ENCODE measurements at places on chromosomes 7 and 10.

GRCh38 chr7:157488281-157488680 lies 151.5 kb downstream of the DNAJB6 start:
- DNase-seq: no peak

GRCh38 chr7:133646472-133647315 lies 393.8 kb downstream of the EXOC4 start:
- no peak for DNase-seq

DNA sequence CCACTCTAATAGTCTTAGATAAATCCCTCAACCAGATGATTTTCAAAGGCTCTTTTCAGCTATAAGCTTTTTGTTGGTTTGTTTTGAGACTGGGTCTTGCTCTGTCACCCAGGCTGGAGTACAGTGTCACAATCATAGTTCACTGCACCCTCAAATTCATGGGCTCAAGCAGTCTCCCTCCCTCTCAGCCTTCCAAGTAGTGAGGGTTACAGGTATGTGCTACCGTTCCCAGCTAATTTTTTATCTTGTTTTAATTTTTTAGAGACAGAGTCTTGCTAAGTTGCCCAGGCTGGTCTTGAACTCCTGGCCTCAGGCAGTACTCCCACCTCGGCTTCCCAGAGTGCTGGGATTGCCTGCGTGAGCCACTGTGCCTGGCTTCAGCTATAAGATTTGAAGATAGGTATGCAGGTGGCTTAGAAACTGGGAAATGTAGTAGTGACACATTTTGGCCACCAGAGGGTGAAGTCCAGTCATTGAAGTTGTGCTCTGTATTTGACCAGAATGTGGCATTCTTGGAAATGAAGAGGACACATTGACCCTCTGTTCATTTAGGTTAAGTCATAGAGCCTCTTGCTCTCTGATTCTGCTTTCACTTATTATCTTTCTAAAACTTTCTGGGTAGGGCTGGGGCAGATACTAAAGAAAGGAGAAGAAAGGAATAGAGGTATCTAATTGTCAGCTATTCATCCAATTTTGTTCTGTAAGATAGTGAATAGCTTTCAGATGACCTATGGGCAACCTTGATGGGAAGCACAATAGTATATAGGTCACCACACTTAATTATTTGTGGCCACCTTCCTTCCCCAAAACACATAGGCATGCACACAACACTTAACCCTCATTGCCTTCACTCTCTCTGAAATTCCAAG lies 36.0 kb downstream of the R3HCC1L start:
- DNase-seq: no peak

DNA sequence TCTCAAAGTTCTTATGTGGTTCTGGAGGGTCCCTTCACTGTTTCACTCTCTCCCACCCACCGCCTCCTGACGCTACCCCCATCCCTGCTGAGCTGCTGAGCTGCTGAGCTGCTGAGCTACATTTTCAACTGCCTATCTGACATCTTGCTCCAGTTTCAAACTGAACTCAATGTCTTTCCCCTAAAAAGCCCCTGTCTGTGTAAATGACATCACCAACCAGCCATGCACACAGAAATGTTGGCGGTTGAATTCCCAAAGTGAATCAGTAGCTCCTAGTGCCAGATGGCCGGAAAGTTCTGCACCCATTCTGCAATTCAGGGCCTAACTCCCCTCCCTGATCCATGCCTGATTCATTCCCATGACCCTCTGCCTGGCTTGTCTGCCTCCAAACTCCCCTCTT lies 71.2 kb downstream of the WNT2 start:
- no peak for DNase-seq

- no peak for DNase-seq
Measured at GRCh38 chr10:113520690-113521474, 32.0 kb upstream of the HABP2 start.

GRCh38 chr10:43239756-43240155 lies 27.1 kb downstream of the RASGEF1A start:
- no peak for DNase-seq

DNA sequence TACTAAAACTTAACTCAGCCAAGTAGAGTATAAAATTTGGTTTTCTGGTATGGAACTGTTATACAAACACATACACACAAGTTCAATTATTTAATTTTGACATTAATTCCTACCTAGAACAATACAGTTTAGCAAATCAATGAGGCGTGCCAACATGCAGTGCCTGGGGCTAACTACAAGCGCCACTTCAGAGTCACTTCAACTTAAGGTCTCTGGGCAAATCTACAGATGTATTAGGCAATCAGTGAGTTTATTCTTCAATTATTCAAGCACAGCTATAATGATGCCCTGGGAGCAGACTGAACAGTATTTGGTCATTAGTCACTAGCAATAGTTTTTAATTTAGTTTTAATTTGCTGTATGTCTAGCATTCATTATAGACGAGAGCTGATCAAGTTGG lies 51.6 kb downstream of the HIBADH start:
- no peak for DNase-seq

GRCh38 chr10:88271761-88272543 lies 311.2 kb downstream of the RNLS start:
- no peak for DNase-seq

GRCh38 chr7:39588416-39588815 lies 22.2 kb downstream of the YAE1 start:
- DNase-seq: no peak

GRCh38 chr10:132988988-132989387 lies 46.6 kb upstream of the CFAP46 start:
- DNase-seq: no peak

DNA sequence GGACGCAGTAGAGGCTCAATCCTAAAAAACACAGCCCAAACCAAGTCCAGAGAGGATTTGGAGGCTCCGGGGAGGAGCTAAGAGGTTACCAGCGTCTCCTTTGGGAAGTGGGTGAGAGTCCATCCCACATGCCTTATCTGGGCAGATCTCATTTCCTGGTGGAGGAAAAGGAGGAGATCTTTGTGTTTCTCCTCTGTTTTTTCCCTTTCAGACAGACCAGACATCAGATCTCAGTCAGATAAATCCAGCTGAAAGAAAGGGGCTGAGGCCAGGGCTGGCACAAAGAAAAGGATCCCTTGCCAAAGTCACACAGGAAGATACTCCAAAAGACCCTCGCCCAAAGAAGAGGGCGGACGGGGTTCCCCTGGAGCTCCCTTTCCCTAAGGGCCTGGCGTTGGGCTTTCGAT lies 58.3 kb upstream of the COMTD1 start:
- no peak for DNase-seq

DNA sequence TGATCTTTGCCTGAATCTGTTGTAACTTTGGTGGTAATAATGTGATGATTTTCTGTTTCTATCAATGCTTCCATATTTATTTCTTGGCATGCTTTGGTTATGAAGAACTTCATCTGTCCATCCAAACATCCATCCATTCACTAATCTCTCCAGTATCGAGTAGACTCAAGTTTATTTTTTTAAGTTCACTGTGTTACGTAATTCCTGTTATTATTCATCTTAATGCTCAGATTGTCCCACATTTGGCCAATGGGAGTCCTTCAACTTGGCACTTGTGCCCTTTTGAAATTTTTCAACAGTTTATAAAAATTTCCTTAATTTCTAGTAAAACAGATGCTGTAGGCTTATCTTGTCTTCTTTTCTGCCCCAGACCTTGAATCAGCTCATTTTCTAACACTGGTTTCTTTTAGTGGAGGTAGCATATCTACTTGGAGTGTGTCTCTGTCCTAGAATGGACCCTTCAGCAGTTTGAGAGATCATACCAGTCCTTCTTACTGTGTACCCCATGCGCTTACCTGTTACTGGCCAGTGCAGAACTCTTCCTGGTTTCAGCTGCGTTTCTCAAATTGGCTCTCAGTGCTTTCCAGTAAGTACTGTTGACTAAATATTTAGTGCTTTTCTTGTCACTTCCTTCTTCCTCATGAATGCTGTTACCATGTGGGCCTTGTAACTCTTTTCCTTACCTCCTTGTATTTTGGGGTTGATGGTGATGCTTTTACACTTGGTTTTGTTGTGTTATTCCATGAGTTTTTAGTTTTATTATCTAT lies 100.8 kb downstream of the MLLT10 start:
- DNase-seq: no peak

GRCh38 chr10:92238054-92238585 lies 52.8 kb downstream of the CPEB3 start:
- no peak for DNase-seq

GRCh38 chr7:39890411-39890810 lies 59.6 kb upstream of the CDK13 start:
- DNase-seq: no peak

DNA sequence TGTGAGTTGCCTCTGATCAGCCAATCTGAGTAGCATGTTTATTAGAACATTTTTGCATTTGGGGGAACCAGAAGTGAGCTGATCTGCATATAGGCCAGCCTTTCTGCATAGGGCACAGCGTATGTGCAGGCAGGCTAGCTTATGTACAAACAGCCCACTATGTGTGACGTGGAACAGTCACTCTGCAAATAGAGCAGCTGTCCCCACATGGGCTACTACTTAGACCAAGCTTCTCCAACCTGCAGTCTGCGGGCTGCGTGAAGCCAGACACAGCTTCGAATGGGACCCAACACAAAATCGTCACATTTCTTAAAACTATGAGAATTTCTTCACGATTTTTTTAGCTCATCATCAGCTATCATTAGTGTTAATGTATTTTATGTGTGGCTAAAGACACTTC lies 134.1 kb upstream of the FAM20C start:
- DNase-seq: no peak

DNA sequence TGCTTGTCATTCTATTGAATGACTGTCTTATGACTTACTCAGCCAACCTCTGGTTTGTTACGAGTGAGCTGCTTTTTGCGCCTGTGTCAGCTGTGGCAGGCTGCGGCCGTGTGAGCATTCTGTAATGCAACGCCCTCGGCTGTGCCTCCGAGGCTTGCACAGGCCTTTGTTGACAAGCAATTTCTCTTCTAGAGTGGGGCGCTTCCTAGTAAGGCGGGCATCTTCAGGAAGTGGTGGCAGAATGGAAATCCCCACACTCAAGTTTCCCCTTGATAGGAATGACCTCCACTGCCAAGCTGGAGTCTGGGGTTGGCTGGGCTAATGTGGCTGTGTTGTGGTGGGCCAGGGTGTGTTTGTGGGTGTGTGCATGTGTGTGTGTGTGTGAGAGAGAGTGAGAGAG lies 20.2 kb upstream of the TMEM178B start:
- peak; percentile 31 for DNase-seq

DNA sequence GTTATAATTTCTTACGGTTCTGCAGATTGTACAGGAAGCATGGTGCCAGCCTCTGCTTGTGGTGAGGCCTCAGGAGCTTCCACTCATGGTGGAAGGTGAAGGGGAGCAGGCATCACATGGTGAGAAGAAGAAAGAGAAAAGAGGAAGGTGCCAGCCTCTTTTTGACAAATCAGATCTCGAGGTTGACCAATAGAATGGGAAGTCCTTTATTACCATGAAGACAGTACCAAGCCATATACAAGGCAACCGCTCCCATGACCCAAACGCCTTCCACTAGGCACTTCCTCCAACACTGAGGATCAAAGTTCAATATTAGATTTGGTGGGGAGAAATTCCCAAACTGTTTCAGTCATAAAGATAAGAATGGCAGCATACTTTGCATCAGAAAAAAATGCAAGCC lies 502.8 kb downstream of the GLRX3 start:
- no peak for DNase-seq

DNA sequence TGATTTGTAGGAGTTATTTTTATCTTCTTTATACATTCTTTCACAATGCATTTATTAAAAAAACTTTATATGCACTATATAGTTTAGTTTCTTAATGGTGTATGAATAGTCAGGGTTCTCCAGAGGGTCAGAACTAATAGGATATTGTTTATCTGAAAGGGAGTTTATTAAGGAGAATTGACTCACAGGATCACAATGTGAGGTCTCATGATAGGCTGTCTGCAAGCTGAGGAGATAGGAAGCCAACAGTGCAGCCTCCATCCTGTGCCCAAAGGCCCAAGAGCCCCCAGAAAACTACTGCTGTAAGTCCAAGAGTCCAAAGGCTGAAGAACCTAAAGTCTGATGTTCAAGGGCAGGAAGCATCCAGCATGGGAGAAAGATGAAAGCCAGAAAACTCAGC lies 192.8 kb upstream of the AHR start:
- no peak for DNase-seq

- no peak for DNase-seq
Measured at GRCh38 chr10:34273340-34273739, 541.8 kb downstream of the PARD3 start.

DNA sequence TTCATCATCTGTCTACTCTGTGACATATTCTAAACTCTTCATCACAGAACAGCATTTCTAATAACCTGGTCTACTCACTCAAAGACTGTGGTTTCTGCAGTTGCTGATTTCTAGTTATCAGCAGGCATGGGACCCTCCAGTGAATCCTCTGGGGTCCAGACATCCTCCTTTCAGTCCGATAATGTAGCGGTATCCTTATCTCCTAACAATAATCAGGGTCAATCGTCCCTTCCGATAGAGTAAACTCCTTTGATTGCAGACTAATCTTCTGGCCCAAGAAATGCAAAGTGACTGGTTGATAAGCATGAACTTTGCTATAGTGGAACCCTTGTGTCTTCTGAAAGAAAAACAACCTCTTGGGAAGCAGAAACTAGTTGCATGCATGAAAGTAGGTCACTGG lies 1209.8 kb upstream of the CELF2 start:
- DNase-seq: no peak

GRCh38 chr7:157568770-157569584 lies 232.2 kb downstream of the DNAJB6 start:
- DNase-seq: peak; percentile 31
